ENCODE measurements at places on chromosomes 6 and 20. TPM values are rescaled to one million over a fixed set of nuclear protein-coding genes. Genes with fewer than 3 reads are reported as not detected.
A peak's percentile ranks its signal among the peaks of the same experiment; 100 is the strongest.

GRCh38 chr20:19497064-19497463, 261.0 kb upstream of the RIN2 start:
- no peak for DNase-seq

PHACTR3 gene
- 2.1 TPM for total RNA-seq

GRCh38 chr20:47785854-47786764, 828 bp upstream of the SULF2 start:
- peak; percentile 83 for DNase-seq

TGM2 gene
- 28.6 TPM for total RNA-seq

GRCh38 chr6:68973066-68973465, 338.0 kb downstream of the ADGRB3 start:
- DNase-seq, result no peak
